ENCODE measurements at places on chromosomes 3 and 15.

DNA sequence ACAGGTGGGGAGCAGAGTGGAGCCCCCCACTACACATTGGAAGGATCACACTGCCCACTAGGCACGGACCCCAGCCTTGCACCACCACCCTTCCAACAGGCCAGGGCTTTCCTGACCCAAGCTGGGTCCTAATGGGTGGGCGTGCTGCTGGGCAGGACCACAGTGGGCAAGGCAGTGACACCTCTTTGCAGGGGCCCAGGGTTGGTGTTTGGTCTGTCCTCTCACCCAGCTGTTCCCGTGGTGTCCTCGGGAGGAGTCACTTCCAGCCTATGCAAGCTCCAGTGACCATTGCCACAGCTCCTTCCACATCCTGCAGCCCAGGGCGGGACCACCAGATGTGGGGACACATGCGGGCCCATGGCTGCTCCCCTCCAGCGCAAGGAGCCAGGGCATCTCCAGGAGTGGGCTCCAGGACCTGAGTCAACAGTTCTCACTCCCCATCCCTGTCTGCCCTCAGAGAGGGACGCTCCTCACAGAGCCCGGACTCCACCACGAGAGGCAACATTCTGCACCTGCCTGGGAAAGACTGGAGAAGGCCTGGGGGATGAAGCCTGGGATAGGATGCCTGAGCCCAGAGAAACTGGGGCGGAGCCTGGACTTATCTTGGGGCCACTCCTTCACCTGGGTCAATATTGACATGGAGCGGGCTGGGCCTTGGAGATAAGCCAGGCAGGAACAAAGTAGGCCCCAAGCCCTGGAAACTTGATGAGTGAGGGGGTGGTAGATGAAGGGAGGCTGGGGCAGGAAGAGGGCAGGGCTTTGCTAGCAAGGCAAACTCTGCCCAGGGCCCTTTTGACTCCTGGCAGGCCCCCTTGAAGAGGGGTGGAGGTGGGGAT, 3.9 kb upstream of the VILL start:
- DNase-seq, result no peak

GRCh38 chr3:184564685-184565385, 3.2 kb downstream of the EPHB3 start:
- DNase-seq, result no peak

GRCh38 chr3:61907210-61907795, 345.9 kb downstream of the PTPRG start:
- DNase-seq, result no peak

DNA sequence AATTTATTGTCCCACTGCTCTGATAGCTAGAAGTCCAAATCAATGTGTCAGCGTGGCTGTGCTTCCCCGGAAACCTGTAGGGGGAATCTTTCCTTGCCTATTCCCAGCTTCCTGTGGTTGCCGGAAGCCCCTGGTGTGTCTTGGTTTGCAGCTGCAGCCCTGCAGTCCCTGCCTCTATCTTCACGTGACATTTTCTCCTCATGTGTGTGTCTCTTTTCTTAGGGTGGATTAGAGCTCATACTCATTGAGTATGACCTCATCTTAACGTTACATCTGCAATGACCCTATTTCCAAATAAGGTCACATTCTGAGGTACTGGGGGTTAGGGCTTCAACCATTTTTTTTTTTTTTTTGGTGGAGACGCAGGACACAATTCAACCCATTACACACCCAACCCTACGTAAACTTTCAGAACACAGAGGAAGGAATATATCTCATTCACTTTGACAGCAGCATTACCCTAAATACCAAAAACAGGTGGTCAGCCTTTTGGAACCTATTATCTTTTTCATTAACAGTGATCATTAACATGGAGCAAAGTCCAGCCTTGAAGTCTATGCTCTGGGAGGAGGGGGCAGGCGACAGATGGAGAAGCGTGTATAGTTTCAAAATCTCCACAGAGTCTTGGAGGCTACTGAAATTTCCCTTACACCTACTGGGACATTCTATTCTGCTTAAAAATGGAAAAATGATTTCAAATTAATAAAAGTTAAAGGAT, 88.6 kb downstream of the RYK start:
- no peak for DNase-seq

GRCh38 chr3:119356646-119357045, 62.5 kb downstream of the ARHGAP31 start:
- no peak for DNase-seq

- no peak for DNase-seq
These were observed 142.3 kb upstream of the SOX2 start for GRCh38 chr3:181569356-181569940.
